ENCODE measurements at places on chromosomes 6 and 20. TPM values are rescaled to one million over a fixed set of nuclear protein-coding genes. Genes with fewer than 3 reads are reported as not detected.

DNA sequence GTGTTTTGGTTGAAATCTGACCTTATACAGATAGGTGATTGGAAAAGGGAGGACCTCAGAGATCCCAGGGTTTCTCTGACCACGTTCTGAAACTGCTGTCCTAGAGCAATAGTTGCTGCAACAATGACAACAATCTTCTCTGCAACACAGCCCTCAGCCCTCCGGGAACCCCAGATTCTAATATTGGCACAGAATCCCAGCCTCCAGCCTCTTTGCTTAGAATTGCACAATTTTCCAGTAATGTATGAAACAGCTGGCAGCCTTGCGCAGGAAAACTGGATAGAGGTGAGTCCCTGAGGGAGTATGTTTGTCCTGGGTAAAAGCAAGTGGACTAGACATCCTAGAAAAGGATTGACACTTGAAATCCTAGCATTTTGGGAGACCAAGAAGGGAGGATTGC is 30.4 kb upstream of the PNRC1 start:
- no peaks in the 10 kb centered on the region for H3K27me3 ChIP-seq
- no peak overlapping the region for H3K27ac ChIP-seq
- no peaks in the 10 kb centered on the region for H3K36me3 ChIP-seq
- H3K4me3 ChIP-seq, result no peak overlapping the region

GRCh38 chr20:46398963-46399362 is 7.5 kb downstream of the ELMO2 start:
- peaks cover 65% of the 10 kb centered on the region for H3K4me1 ChIP-seq
- no peaks in the 10 kb centered on the region for H3K27me3 ChIP-seq

GRCh38 chr6:38282911-38283310 is 356.8 kb downstream of the BTBD9 start:
- H3K27ac ChIP-seq, result no peak overlapping the region
- H3K36me3 ChIP-seq, result peaks cover 3% of the 10 kb centered on the region
- no peak overlapping the region for H3K4me3 ChIP-seq
- no peak for DNase-seq
- peaks cover 11% of the 10 kb centered on the region for H3K4me1 ChIP-seq
- H3K27me3 ChIP-seq, result no peaks in the 10 kb centered on the region

Gene NOP56
- total RNA-seq, result 285 TPM

Gene LPA
- total RNA-seq, result not detected

Gene SRMS
- not detected for total RNA-seq

Gene SPDEF
- total RNA-seq, result not detected
